ENCODE measurements at places on chromosomes 12 and 14.
A peak's percentile ranks its signal among the peaks of the same experiment; 100 is the strongest.

GRCh38 chr12:48716168-48716492 is 377 bp downstream of the CCNT1 start:
- DNase-seq = no peak

DNA sequence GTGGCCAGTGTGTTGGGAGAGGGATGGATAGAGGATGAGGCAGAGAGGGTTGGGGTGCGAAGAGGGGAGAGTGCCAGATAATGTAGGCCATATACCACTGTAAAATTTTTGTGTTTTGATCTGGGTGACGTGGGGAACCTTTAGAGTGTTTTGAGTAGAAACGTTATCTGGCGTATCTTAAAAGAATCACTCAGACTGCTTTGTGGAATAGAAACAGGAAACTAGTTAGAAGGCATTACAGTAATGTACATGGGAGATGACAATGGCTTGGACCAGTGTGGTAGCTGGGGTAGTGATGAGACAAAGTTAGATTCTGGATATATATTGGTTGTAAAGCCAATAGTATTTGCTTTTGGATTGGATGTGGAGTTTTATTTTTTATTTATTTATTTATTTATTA is 20.6 kb downstream of the ATF1 start:
- DNase-seq = no peak

DNA sequence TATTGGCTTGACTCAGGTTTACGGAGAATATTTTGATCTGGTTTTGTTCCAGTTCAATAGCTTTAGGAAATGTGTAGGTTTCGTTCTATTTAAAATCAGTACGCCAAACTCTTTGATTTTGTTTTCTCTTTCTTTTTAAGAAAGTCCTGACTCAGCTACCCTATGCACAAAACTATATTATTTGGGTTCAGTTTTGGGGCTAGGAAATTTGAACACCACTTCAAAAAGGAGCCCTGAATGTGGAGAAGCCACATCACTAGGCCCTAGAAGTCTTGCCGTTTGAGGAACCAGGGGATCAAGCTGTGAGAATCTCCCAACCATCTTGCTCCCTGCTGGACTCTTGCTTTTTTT is 168.2 kb upstream of the BCL2L14 start:
- no peak for DNase-seq

DNA sequence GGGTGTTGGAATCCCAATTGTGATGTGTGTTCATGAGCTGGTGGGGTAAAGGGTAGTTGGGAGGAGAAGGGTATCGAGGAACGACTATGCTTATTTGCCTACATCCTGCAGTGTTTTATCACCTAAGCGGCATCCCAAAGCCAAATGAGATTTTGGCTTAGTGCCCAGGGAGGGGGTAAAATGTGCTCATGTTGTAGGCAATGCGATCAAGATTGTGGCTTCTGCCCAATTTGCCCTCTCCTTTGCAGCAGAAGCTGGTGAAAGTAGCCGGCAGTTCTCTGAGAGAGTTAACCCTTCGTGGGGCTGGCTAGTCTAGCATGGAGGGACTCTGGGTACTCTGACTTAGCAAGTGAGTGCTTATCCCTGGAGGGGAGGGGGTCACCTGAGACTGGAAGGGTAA is 753 bp downstream of the RPH3A start:
- no peak for DNase-seq

- DNase-seq = no peak
Observed at GRCh38 chr12:2677142-2677880, 117.5 kb upstream of the FKBP4 start.

- peak; percentile 76 for DNase-seq
Observed at GRCh38 chr14:23071244-23071920, 14.1 kb upstream of the CDH24 start.

GRCh38 chr14:60848066-60848465 is 113.5 kb downstream of the MNAT1 start:
- no peak for DNase-seq

- peak; percentile 48 for DNase-seq
Observed at GRCh38 chr14:50773632-50774541, 57.1 kb downstream of the NIN start.

GRCh38 chr12:92038476-92038875 is 107.2 kb downstream of the BTG1 start:
- no peak for DNase-seq

GRCh38 chr12:16076557-16076956 is 165.4 kb downstream of the DERA start:
- DNase-seq = peak; percentile 7

GRCh38 chr12:58889557-58889956 is 30.7 kb downstream of the LRIG3 start:
- DNase-seq = no peak

- no peak for DNase-seq
Observed at GRCh38 chr12:108955225-108955835, 65.5 kb downstream of the SVOP start.

DNA sequence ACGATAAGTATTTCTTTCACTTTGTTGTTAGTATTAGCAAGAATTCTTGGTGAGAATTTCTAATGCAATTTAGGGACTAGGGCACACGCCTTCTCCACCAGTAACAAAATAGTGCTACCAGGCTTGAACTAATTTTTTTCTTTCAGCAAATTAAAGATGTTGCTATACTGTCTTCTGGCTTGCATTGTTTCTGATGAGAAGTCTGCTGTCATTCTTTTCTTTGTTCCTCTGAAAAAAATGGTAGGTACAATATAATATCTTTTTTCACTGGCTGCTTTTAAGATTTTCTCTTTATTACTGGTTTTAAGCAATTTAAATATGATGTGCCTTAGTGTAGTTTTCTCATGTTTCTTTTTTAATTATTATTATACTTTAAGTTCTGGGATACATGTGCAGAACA is 171.2 kb downstream of the PCNX1 start:
- no peak for DNase-seq

DNA sequence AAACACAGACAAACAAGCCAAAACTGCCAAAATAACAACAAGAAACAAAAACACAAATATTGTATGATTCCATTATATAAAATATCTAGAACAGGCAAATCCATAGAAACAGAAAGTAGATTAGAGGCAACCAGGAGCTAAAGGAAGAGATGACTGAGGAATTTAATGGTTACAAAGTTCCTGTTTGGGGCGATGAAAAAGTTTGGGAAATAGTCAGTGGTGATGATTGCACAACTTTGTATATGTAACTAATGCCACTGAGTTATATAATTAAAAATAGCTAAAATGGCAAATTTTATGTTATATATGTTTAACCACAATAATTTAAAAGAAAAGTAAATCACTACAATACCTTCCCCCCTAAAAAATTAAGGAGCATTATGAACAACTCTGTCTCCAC is 24.5 kb downstream of the GNPTAB start:
- DNase-seq = no peak

- peak; percentile 57 for DNase-seq
Observed at GRCh38 chr14:35229084-35229791, 62.9 kb upstream of the PSMA6 start.

DNA sequence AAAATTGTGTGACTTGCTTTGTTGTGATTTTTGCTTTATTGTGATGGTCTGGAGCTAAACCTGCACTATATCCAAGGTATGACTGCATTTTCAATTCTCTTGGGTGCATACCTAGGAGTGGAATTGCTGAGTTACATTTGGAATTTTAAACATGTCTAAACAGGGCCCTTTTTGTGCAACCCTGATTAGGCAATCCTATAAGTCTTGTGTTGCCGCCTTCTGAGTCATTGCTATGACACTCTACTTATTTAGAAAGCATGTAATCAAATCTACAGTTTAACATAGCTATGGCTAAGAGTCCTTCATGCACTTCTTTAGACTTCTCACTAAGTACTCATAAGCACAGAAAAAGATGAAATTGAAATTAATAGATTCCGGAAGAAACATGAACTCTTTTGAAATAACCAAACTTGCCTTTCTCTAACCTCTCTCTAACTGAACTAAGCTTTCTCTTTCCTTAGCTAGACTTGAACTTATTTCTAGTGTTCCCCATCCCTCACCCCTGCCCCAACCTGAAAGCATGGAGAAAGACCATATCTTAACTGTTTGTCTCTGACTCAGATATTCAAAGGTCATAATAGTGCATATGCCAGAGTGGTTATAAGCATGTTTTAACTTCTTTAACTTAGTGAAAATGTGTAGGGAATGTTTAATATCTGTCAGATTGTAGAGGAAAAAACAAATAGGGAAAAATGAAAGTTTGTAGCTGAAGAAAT is 203.0 kb downstream of the SNAPC1 start:
- DNase-seq = no peak

DNA sequence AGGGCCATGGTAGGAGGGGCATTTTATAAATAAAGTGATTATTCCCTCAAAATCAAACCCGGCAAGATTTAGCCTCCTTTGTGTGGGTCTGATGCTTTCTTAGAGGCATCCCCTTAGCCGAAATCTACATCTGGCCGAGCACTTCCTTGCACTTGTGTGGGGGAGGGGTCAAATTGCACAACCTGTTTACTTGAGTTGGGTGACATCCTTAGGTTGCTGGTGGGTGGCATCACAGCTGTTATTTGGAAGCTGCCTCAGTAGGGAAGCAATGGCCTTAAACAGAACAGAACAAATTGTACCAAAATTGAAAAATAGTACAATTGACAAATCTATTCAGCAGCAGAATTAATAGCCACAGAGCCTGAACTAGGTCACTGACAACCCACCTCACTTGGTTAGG is 546.1 kb downstream of the SNAPC1 start:
- no peak for DNase-seq

GRCh38 chr14:85528897-85529631 is 880 bp upstream of the FLRT2 start:
- no peak for DNase-seq

GRCh38 chr12:131592972-131593371 is 117.9 kb upstream of the SFSWAP start:
- DNase-seq = no peak

GRCh38 chr12:12622418-12622817 is 10.7 kb downstream of the CREBL2 start:
- no peak for DNase-seq

DNA sequence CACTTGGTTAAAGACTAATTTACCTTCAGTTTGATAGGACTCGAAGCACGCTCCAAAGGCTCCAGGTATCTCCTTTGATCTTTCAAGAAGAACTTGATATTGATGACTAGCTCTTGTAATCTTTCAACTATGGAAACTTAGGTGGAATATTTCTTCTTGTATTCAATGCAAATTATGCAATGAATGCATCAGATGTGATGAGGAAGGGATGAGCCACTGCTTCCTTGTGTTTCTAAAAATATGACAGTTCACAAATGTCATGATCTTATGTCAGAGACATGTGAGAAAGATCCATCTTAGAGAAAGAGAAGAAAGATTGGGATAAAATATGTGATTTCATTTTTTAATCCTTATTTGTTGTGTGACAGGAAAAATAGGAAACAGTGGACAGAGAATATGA is 9.9 kb downstream of the RNASE9 start:
- no peak for DNase-seq

DNA sequence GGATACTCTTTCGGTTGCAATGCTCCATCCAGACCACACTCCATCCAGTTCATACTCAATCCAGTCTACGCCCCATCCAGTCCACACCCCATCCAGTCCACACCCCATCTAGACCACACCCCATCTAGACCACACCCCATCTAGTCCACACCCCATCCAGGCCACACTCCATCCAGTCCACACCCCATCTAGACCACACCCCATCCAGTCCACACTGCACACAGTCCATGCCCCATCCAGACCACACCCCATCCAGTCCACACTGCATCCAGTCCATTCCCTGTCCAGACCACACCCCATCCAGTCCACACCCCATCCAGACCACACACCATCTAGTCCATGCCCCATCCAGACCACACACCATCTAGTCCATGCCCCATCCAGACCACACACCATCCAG is 116.0 kb upstream of the RTL1 start:
- no peak for DNase-seq

GRCh38 chr14:101476258-101476915 is 84.9 kb upstream of the DIO3 start:
- DNase-seq = no peak

DNA sequence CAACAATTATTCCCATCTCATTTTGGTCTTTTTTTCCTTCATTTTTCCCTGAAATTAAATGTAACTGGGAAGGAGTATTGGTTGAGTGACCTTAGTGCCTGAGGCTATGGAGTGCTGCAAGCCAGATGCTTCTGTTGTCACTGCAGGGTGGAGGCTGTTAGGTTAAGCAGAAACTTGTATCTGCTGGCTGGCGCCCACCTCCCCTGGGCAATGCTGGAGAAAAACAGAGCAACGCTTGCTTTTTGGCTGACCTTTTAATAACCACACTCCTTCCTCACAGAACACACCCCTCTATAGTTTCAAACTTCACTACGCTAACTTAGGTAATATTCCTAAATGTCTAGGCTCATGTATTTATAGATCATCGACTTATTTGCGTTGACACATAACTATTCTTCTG is 583.5 kb upstream of the NOVA1 start:
- DNase-seq = no peak

- DNase-seq = no peak
Observed at GRCh38 chr14:30958555-30959407, 66.7 kb upstream of the AP4S1 start.

- DNase-seq = no peak
Observed at GRCh38 chr12:12034344-12034743, 36.4 kb upstream of the BCL2L14 start.

DNA sequence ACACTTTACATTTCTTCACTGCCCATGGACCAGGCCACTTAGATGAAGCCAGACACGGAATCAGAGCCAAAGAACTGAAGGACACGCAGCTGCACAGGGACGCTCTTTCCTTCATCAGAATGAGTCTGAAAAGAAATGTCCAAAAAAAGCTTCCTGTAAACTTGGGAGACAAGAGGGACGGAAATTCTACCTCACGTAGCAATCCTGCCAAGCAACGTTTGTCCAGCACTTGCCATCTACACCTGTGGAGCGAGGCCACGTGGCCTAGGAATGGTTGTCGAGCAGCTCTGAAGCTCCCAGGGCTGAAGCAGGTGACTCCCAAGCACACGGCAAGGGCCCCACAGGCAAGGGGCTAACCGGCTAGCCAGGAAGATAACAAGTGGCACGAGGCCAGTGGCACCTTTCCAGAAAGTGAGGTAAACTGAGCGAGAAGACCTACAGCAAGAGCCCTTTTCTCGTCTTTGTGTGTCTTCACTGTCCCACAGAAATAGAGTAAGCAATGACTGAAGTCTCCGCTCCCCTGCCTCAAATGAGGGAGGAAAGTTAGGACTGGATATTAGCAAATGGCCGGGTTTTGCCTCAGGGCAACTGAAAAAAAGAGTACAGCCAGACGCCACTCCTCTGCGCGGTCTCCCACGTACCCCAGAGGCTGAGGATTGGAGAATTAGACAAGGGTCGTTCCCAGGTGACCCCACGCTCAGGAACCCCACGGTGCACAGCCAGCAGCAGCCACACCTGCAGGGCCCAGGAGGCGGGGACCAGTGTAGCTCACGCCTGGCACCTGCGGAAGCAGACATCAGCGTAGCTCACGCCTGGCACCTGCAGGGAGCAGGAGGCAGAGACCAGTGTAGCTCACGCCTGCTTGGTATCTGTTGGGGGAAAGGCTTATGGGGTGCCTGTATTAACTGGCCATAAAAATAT is 7.7 kb downstream of the ZNF605 start:
- DNase-seq = no peak

Data from B cell (primary cell).